ENCODE measurements at places on chromosomes 12 and 14.

- no peak for DNase-seq
Measured at GRCh38 chr12:75854681-75855309, 176.8 kb downstream of the PHLDA1 start.

DNA sequence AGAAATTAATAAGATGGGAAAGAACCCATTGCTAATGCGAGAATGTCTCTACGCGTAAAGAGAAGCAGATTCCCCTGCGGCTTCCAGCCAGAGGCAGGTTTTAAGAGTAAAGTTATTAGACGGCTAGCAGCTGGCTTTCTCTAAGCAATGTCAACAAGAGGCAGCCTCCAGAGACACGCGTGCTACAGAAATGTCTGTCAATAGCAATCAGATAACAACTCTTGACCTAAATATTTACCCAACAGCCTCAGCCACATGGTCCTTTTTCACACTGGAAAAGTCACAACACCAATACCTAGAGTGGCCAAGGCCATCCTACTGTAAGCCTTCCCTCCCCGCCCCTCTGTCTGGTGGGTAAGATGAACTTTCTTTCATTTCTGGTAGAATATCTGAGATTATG lies 146.0 kb upstream of the SFSWAP start:
- DNase-seq = no peak

DNA sequence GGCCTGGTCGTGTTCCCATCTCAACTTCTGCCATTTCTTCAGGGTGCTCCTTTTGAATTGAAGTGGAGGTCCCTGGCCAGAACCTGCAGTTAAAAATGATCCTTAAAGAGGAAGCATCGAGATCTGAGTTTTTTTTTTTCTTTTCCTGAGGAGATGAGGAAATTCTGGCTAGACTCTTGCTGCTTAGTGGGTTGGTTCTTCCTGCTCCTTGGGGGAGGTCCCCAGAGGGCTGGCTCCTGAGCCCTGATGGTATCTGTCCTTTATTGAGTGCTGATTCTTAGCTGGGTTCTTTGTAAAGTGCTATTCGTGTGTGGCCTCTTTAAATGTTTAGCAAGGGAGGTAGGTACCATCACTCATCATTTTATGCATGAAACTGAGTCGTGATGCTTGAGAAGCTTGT lies 11.7 kb downstream of the PELI2 start:
- no peak for DNase-seq

GRCh38 chr12:11813438-11813813 lies 164.0 kb downstream of the ETV6 start:
- no peak for DNase-seq

DNA sequence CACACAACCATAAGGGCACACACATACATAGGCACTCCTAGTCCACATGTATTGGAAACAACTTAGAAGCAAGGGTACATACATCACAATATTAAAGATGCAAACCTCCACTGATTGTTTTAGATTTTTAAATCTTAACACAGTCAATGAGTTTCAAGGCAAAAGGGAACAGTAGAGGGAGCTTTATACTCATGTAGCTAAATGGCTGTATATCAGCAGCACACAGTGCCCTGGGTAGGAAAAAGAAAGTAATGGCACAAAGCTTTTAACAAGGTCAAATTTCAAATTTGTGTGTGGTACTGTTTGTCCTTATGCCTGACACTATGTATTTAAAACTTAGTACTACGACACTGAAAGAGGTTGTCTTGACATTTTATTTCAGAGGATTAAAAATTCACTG lies 262.0 kb downstream of the MED13L start:
- no peak for DNase-seq

GRCh38 chr12:570921-571794 lies 92.1 kb downstream of the NINJ2 start:
- no peak for DNase-seq

- no peak for DNase-seq
Measured at GRCh38 chr12:79108962-79109361, 244.4 kb downstream of the SYT1 start.

DNA sequence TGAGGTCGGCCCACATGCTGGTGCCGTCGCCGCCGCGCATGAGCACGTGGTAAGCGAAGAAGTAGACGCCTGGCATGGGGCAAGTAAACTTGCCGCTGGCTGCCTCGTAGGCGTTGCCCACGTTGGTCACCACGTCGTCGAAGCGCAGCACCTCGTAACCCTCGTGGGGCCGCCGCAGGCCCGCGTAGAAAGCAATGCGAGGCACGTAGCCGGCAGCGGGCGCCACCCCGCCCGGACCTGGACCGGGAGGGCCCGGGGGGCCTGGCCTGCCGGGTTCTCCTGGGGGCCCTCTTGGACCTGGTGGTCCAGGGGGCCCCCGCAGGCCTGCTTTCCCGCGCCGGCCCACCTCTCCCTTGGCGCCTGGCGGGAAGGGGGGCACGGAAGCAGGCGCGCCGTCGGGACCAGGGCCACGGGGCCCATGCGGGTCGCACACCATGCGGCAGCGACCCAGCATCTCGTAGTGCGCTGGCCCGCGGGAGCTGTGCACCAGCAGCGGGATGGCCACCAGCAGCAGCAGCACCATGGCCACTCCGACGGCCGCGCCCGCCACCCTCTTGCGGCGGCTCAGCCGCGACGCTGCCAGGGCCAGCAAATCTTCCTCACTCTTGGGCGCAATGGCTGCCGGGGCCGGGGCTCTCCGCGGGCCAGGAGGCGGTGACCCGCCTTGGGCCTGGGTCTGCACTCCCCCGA lies 888 bp downstream of the C1QL4 start:
- DNase-seq = no peak

DNA sequence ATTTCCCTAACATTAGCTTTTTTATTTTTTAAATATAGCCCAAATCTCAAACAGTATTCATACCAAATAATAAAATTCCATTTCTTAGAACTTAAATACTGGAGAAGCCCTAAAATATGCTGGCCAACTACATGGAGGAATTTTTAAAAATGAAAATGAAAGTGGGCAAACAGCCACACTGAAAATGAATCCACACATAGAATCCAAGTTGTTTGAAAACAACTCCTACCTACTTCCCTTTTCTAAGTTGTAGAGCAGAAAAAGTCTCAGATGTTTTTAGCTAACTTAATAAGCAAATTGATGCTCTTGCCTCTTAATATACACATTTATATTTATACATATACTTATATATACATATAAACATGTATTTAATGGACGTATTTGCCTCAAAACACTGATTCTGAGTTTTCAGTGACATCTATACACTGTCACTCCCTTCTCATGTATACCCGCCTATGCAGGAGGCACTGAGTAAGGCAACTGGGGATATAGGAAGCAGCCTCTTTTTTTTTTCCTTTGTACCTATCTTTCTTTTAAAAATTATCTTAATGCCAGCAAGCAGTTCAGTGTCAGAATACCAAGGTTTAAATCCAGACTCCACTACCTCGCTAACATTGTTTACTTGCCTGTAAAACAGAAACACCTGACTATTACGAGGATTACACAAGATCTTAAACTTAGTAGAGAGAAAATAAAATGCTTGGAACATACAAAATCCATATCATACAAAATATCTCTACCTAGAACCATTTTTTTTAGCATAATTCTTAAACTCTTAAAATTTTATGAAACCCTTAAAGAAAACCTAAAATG lies 13.3 kb downstream of the DICER1 start:
- DNase-seq = no peak
